Fibroblast of villous mesenchyme (primary cell): ENCODE measurements at places on chromosomes 16 and 17. TPM values are rescaled to one million over a fixed set of nuclear protein-coding genes. Genes with fewer than 3 reads are reported as not detected.

- DNase-seq = no peak
These were observed 59.2 kb downstream of the TEX14 start for GRCh38 chr17:58632324-58633314.

- no peak for DNase-seq
These were observed 349.9 kb downstream of the CPPED1 start for GRCh38 chr16:12453832-12454231.

DNA sequence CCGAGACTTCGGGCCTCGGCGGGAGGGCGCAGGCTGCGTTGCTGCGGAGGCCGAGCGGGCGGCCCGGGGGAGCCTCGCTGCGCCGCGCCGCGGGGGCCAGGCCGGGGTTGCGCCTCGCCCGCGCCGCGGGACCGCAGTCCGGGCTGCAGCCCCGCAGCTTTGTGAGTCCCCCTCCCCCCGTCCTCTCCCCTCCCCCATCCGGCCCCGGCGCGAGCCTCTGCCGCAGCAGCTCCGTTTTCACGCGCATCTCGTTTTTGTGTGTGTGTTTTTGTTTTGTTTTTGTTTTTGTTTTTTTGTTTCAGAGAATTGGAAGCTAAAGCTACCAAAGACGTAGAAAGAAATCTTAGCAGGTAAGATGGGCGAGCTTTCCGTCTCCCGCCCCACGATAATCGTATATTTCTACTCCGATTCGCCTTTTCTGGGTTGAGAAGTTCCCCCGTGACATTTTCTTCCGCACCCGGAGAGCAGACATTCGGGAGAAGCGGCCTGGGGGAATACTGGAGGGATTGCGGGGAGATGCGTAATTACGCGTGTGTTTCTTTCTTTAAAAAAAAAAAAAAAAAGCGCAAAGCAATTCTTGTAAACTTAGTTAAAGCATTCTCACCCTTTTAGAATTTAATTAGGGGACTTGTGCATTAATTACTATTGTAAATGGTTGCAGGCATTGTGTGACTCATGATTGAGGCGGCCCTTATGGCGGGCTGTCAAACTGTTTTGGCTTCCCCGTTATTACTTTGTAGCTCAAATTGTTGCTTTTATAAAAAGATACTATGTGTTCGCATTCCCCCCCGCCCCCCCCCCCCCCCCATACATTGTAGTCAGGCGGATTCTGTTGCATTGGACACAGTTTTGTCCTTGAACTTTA, 732 bp downstream of the TNRC6A start:
- peak; percentile 28 for DNase-seq

- no peak for DNase-seq
These were observed 1.6 kb downstream of the DOC2A start for GRCh38 chr16:30009085-30009862.

GRCh38 chr16:1791256-1791942, 2.1 kb downstream of the IGFALS start:
- no peak for DNase-seq

The RGS11 gene
- 0.64 and 0.86 TPM in 2 replicates for total RNA-seq
